Stimulated activated CD8-positive, alpha-beta memory T cell treated with anti-CD3 and anti-CD28 coated beads, Interleukin-12 subunit alpha, Interleukin-12 subunit beta, amount 100 ng/mL, for 1 hour (primary cell): ENCODE measurements at places on chromosomes 16 and 17.

DNA sequence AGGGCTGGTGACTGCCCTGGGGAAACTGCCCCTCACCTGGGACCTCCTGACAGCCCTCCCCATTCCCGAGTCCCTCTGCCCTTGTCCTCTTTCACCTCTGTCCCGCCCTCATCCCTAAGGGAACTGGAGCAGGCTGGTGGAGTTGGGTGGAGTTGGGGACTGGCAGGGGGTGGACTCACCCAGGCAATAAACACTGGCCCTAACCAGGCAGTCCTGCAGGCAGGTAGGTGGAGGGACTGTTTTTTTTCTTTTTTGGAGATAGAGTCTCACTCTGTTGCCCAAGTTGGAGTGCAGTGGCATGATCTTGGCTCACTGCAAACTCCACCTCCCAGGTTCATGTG, 11.7 kb downstream of the GCGR start:
- no peak for DNase-seq

- DNase-seq: no peak
Observed at GRCh38 chr17:12998461-12998860, 19.4 kb downstream of the ELAC2 start.

DNA sequence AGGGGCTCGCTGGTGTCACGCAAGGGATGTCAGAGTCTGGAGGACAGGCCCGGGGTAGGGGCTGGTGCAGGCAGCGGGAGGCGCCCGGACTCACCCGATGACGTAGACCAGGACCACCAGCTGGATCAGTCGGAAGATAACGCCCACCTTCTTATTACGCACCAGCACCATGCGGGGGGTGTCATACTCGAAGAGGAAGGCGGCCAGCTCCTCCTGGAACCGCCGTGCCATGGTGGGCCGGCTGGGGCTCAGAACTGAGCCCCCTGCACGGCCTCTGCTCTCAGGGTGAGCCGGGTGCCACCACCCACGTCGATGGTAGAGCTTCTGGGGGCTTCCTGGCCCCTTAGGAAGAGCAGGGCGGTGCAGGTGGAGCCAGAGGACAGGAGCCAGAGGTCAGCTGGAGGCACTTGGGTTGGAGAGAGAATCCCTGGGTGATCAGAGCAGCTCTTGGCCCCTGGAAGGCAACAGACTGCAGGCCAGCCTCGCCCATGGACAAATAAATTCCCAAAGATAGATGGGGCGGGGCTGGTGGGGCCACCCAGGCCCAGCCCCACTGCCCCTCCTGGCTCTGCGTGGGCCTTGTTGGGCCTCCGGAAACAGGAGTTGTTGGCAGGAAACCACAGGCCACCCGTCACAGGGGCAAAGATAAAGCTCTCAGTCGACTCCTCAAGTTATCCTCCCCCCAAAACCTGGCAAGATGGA, at the start of gene P2RX1:
P2RX1 (minus strand) TSS at position 471 of the 702 bp plus-strand sequence; CDS start at position 231, 240 bp downstream.
- DNase-seq: no peak

DNA sequence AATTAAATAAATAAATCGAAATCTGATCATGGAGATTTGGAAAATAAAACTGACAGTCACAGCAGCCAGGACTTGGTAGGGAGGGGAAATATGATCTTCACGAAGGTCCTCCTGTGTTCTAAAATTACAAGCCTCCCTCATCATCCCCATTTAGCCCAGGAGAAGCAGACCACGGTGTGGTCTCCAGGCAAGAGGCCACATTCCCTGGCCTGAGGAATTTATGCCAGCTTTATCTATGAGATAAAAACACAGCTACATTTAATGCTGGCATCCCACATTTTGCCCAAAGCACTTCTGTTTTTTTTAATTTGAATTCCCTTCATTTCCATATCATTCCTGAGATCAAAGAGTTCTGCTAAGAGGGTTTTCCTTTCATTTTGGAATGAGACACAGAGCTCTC, 43.2 kb downstream of the ABCC12 start:
- no peak for DNase-seq

- no peak for DNase-seq
Observed at GRCh38 chr16:1681032-1681431, 3.0 kb downstream of the JPT2 start.

GRCh38 chr16:26643519-26643918, 423.2 kb upstream of the C16orf82 start:
- DNase-seq: no peak

- DNase-seq: no peak
Observed at GRCh38 chr16:86517652-86518258, 7.4 kb downstream of the FOXF1 start.

- DNase-seq: no peak
Observed at GRCh38 chr16:56990407-56991286, 1.3 kb downstream of the NLRC5 start.

- DNase-seq: no peak
Observed at GRCh38 chr17:63956296-63956920, 16.3 kb downstream of the SCN4A start.

- no peak for DNase-seq
Observed at GRCh38 chr17:6923385-6923784, 72.5 kb upstream of the ALOX12 start.

DNA sequence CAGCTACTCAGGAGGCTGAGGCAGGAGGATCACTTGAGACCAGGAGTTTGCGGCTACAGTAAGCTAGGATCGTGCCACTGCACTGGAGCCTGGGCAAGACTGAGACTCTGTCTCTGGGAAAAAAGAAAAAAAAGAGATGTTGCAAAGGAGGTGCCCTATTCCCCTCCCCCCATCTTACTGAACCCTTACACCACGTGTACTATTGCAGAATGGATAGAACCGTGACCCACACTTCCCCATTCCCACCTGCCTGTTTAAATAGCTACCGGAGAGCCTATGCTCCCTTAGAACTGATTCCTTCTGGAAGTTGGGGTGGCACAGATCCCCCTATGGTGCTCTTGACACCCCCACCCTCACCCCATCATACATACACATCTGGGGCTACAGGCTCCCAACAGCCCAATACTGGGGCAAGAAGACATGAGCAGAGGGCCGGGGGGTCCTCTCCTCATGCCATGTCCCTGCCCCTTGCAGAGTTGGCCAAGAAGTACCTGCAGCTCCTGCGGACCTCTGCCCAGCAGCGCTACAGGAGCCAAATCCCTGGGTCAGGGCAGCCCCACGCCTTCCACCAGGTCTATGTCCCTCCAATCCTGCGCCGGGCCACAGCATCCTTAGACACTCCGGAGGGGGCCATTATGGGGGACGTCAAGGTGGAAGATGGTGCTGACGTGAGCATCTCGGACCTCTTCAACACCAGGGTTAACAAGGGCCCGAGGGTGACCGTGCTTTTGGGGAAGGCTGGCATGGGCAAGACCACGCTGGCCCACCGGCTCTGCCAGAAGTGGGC, 35.7 kb downstream of the NLRC5 start:
- no peak for DNase-seq

DNA sequence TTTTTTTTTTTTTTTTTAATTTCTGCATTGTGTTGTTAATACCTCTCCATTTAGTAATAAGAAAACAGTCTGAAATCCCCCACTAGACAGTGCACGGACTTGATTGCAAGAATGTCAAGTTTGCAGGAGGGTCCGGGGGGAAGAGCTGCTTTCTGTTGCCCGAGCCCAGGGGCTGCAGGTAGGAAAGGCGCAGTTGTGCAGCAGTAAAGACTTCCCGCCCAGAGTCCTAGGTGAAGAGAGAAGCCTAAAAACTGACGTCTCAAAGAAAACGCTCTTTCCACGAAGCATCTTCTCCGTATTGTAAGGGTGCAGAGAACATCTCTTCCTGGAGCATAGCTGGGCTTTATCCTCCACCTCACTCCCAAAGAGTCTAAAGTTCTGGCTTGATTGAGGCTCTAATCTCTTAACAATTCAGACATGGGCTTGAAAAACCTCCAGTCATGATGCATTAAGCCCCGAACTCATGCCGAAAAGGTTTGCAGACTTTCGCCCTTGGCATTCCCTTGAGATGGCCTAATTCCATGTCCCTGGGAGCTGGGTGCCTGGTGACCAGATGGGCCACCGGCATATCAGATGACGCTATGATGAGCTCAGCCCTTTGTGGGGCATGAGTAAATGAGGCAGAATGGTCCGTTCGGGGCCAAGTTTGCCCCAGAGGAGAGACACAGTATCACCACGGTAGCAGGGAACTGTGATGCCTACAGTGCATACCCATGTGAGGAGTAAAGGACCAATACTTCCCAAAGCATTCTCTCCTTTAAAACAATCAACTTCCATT, 436.2 kb upstream of the ZFHX3 start:
- DNase-seq: no peak

- DNase-seq: peak; percentile 57
Observed at GRCh38 chr17:40443196-40443987, at the start of gene IGFBP4. Gene IGFBP4, plus strand, starts transcription at chr17:40443450. Its CDS starts 286 bp downstream, at chr17:40443736.

DNA sequence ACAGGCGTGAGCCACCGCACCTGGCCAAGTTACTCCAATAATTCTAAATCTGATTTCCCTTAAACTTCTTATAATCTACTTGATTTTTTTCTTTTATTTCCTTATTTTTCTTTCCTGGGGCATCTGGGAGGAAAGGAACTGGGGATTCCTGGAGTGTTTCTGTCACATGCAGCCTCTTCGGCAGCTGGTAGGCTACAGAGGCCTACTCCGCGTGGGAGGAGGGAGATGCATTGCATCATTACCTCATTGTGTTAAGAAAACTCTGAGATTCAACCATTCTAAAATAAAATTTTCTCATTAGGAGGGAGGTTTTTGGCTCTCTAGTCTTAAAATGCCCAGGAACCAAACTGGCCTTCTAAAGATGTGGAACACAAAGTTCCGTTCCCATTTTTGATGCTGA, 64.0 kb downstream of the SOX9 start:
- no peak for DNase-seq

GRCh38 chr16:71327720-71328119, 30.8 kb upstream of the CALB2 start:
- no peak for DNase-seq
